NCI-H187 treated with DMSO at 0.1 percent for 48 hours (cell line): ENCODE measurements at places on chromosomes 7 and 10.

GRCh38 chr7:130850956-130851355 is 116.9 kb upstream of the KLF14 start:
- DNase-seq: no peak

DNA sequence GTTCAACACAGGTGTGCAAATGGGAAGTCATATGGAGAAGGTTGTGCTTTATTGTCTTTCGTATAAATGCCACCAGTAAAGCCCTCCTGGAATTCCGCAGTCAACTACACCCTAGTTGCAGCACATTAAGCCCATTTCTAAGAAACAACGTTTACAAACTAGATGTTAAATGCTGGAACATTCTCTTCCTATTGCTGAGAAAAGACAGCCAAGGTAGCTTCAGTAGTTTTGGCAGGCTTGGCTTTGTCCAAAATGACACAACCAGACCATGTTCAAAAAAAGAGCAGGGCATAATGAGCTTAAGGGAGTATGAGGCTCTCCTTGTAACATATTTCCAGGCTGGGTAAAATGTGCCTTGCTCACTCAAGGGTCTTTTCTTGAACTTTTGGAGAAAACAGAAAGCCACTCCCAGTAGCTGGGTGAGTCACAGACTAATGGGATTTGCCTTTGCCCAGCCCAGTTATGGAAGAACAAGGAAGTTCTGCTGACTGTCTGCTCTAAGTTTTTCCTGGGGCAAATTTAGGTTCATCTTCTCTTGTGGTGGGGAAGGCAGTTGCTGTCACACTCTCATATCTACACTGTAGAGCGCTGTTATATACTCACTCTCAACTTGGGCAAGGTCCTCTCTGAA is 238.7 kb downstream of the PLXNA4 start:
- DNase-seq: no peak

DNA sequence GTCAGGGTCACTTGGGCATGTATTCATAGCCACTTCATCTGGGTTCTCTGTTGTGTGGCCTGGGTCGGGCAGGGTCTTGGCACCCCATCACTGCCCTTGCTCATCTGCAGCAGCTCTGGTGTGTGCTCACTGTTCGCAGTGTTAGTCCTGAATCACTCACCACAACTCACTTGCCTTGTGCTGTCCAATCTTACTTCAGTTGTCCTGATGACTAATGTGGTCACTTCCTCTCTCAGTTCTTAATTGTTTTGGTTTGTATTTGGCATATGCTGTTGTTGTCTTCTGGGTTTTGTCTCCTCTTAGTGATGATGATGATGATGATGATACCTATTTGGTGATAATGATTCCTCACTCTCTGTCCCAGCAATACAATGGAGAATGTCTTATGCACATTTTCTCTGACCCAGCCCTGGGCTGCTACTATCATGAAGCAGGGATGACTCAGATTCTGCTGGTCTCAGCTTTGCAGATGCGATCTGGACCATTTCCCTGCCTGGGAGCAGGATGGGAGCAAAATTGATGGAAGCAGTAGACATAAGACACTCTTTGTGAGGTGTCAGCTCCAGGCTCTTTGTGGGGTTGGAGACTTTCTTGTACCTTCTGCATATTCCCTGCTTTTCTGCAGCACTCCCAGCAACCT is 17.0 kb downstream of the ADRA2A start:
- no peak for DNase-seq

DNA sequence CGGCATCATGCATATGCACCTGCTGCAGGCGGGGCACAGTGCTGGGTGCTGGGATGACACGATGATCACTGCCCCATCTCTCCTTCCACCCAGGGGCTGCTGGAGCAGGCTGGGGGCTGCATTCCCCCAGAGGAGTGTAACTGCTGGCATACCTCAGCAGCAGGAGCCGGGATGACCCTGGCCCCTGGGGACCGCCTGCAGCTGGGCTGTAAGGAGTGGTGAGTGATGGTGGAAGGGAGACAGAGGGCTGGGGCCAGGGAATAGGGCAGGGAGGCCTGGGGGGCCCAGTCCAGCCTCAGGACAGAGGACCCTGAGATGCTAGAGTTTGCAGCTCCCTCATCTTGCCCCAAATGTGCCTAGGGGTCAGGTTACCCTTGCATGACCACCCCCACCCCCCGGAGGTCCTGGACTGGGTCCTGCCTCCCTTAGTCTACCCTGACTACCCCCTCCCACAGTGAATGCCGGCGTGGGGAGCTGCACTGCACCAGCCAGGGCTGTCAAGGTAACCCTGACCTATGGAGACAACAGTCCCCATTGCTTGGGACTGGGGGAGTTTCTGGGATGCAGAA is 14.5 kb upstream of the ZNF862 start:
- DNase-seq: no peak

DNA sequence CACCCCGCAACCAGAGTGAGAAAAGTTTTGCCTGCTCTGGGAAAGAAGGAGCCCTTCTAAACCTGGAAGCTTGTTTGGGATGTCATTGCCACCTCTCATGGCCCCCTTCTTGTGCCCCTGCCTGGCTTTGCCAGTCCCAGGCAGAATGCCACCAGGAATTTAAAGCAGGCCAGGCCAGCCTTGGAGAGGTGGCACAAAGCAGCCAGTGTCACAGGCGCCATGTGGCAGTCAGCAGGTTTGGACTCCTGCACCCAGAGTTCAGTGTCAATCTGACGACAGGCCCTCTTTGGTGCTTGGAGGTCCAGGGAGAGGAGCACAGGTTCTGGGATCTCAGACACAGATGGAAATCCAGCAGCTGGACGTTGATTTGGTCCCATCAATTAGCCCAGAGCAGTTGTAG is 12.7 kb downstream of the HK1 start:
- no peak for DNase-seq

GRCh38 chr7:28354601-28355402 is 57.5 kb upstream of the CREB5 start:
- no peak for DNase-seq

DNA sequence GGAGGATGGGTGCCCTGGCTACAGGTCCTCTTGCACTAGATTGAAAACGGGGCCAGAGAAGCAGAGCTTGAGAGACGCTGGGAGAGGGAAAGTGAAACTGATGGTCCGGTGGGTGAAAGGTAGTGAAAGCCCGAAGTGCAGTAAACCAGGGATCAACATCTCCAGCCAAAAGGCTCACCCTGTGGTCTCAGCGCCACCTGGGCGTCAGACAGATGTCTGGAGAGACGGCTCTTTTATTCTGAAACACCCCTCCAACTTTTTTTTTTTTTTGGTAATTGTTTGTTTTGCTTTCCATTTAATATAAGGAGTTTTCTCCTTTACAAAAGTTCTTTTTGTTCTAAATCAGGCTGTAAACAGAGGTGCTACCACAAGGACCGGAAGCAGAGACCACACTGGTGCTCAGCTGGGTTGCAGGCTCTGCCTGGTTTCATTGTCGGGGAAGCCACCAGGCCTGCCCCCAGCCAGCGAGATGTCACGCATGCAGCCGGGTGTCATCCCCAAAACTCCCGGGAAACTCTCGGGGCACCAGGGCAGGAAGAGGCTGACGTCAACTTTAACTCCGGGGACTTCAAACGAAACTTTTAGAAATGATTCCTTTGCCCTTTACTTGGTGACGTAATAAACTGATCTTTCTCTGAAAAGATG is 11.2 kb downstream of the IL2RA start:
- DNase-seq: no peak

DNA sequence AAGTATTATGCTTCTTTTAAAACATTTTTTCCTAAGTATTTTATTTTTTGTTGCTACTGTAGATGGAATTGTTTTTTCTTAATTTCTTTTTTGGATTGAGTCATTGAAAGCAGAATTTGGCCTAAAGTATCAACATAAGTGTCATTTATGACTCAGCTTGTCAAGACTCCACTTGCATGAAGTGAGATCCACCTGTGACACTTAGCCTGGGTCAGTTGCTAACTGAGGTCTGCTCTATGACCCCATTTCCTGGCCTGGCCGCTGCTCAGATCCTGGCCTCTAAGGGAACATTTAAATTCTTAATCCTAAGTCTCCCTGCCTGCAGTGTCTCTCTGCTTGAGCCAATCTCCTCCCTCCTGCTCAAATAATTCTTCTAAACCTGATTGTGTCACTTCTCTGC is 35.5 kb downstream of the TMEM270 start:
- no peak for DNase-seq

DNA sequence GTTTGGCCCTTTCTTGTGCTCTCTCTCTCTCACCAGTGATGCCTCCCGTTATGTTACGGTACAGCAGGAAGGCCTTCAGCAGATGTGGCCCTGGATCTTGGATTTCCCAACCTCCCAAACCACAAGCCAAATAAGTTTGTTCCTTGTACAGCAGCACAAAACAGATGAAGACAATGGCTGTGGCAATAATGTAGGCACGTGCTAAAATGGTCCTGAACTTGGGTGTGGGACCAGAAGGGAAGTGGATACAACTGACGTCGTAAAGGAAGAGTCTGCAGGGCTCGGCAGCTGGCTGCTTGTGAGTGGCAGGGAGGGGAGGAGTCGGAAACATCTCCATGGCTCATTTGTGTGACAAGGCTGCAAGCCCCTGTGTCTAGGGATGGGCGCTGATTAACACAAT is 26.8 kb downstream of the PROSER2 start:
- no peak for DNase-seq

- DNase-seq: no peak
Observed at GRCh38 chr10:14820775-14821154, 17.1 kb downstream of the CDNF start.

- DNase-seq: no peak
Observed at GRCh38 chr7:45256775-45257174, 99.2 kb downstream of the RAMP3 start.

GRCh38 chr7:54846273-54846672 is 87.3 kb upstream of the SEC61G start:
- DNase-seq: no peak

DNA sequence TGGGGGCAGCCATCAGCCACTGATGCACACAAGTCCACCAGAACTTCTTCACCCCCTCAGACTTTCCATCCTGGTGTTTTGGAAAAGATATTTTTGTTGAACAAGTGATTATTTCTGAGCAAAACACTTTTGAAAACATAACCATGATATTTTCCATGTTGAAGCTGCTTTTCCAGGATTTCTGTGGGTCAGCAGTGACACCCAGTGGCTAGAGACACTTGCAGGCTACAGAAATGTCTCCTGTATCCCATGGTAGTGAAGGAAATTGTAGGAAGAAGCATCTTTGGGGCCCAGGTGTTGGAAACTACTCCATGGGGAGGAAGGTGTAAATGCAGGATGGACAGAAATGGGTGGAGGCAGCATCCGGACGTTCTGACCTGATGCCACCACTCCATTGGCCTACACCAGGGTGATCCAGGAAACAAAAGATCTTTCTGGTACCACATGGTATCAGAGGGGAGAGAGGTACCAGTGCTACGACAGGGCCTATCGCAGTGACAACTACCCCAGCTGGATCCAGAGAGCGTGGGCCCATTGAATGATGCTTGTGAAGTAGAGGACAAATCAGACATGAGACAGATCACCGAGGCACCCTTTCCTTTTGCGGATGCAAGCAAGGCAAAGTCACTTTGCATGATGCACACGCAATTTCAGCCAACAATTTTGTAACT is 111.7 kb upstream of the COBL start:
- no peak for DNase-seq

DNA sequence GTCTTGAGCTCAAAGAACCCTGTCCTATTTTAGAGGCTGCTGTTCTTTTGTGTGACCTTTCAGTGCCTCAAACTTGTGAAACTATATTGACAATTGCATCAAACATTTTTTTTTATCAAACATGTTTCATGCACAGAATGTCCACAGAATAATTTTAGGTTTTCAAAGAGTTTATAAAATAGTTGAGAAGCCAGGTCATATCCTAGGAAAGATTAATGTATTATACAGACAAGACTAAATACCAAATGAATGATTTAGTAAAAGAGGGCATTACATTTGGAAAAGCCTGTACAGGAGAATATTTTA is 67.0 kb downstream of the CDK6 start:
- DNase-seq: no peak

DNA sequence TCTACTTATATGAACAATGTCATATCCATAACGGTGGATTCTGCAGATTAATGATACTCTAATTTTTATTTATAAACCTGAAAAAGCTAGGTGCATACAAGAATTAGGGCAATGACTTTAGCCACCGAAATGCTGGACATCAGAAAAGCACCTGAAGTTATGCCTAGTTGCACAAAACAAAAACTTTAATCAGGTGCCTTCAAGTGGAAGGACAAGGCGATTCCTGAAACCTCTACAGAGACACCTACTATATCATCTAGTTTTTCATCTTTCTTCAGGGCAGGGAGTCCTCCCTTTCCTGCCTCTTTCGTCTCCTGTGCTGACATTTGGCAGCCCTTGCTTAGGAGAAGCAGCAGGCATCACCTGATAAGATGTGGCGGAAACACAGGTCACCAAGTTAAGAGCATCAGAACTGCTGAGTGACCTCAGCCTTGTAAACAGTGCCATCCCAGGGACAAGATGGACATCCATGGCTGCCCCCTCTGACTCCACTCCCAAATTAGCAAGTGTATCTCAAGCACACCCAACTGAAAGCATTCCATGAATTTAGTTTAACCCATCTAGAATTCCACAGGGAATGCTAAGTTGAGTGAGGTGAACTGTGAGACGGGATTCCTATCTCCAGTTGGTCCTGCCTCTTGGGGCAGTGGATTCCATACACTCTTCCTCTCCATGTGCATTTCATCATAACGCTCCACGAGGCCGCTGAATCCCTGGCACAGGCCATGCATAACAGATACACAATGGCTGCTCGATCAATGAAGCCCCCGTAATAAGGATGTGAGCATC is 5.8 kb downstream of the ITPRIP start:
- DNase-seq: no peak

DNA sequence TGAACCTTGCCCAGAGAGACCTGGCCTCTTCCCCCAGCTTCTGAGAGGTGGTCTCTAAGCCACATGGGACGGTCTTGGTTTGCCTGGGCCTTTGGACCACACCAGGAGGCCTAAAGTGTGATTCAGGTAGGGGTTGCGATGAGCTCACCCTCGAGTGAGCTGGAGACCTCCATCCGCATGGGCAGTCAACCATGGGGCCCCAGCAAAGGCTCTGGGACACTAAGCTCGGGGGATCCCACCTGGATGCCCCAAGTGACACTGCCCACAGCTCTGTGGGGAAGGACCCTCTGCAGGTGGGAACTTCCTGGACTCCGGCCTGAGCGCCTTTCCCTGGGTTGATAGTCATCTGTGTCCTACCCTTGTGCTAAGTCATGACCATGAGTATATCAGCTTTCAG is 57.1 kb upstream of the FAM20C start:
- no peak for DNase-seq

GRCh38 chr7:103918631-103919271 is 70.7 kb downstream of the RELN start:
- DNase-seq: no peak

GRCh38 chr7:56290548-56290947 is 174.3 kb upstream of the NUPR2 start:
- DNase-seq: no peak

DNA sequence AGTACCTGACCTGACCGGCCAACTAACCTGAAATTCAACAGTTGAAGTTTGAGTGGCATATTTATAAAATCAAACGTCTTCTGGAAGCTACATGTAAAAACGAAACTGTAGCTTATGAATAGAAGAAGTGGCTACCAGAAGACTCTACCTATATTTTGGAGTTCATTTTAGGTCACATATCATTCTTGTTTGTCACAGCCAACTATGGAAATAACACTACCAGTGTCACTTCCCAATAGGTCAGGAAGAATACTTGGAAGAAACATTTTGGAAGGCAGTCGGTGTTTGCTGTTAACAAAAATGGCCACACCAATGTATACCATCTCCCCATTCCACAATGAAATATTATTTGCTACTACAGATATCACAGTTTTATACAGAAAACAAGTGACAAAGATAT is 12.6 kb downstream of the TWIST1 start:
- DNase-seq: no peak
